Activated CD8-positive, alpha-beta memory T cell treated with anti-CD3 and anti-CD28 coated beads for 24 hours (primary cell): ENCODE measurements at places on chromosomes 7 and 10.
A peak's percentile ranks its signal among the peaks of the same experiment; 100 is the strongest.

DNA sequence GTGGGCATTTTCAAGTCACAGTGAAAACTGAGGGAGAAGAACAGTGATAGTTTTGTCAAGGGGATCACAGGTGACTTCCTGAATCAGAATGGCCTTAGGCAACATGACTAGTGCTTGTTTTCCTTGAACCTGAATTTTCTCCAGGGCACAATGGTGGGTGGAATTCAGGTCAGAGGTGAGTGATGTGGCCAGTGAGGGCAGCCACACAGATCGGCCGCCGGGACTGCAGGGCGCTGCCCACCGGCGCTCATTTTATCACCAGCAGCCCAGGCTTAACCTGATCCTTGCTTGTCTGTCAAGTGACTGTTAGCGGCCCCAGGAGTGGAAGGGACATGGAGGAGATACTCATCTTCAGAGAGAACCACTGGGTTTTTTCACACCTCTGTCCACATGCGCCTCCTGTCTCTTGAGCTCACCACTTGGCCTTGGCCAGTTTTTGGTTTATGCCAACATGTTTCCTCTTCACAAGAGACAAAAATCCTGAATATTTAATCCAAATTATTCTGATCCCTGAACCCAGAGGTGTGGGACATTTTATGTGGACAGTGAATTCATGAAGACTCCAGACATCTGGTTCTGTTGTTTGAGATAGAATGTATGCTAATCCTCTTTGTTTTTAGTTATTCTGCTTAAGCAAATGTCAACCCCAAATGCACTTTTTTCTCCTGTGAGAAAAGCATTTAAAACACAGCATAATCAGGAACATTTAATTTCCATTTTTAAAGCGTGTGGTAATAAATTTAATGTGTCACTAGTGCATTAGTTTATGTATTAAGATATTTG, 108.7 kb downstream of the DOCK1 start:
- DNase-seq, result no peak

- DNase-seq, result no peak
These were observed 145.2 kb upstream of the UNC5B start for GRCh38 chr10:71067098-71067740.

GRCh38 chr10:21688870-21689269, 154.8 kb downstream of the MLLT10 start:
- DNase-seq, result no peak

- DNase-seq, result no peak
These were observed 29.8 kb downstream of the CDK1 start for GRCh38 chr10:60808036-60808435.

DNA sequence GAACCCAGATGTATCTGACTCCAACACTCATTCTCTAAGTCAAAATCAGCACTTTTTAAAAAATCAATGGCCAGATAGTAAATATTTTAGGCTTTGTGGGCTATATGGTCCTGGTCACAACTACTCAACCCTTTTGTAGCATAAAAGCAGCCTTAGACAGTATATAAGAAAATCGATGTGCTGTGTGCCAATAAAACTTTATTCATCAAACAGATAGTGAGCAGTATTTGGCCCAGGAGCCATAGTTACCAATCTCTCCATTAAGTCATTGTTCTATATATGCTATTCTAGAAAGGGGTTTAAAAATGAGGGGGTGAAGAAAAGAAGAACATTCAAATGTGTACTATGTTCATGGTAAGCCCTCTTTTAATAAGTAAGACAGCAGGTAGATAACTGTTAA, 18.5 kb upstream of the GPAM start:
- no peak for DNase-seq

DNA sequence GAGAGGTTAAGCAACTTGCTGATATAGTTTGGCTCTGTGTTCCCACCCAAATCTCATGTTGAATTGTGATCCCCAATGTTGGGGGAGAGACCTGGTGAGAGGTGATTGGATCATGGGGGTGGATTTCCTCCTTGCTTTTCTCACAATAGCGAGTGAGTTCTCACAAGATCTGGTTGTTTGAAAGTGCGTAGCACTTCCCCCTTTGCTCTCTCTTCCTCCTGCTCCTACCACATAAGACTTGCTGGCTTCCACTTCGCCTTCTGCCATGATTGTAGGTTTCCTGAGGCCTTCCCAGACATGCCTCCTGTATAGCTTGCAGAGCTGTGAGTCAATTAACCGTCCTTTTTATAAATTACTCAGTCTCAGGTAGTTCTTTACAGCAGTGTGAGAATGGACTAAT, 13.5 kb upstream of the ZNRF2 start:
- no peak for DNase-seq

DNA sequence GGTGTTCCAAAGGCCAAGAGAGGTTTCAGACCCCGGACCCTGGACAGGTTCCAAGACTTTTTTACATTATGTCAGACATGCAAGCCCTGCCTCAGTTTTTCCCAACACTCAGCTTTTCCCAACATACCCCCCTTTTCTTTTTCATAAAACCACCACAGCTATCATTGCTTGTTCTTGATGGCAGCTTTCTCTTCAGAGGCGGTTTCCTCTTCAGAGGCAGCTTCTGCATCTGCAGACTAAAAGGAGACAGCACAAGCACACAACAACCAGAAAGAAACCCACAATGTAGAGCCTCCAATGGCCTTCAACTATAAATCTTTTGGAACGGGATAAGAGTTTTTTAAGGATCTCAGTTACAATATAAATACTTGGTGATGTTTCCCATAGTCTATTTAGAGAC, 19.3 kb downstream of the GIMAP6 start:
- DNase-seq, result no peak

DNA sequence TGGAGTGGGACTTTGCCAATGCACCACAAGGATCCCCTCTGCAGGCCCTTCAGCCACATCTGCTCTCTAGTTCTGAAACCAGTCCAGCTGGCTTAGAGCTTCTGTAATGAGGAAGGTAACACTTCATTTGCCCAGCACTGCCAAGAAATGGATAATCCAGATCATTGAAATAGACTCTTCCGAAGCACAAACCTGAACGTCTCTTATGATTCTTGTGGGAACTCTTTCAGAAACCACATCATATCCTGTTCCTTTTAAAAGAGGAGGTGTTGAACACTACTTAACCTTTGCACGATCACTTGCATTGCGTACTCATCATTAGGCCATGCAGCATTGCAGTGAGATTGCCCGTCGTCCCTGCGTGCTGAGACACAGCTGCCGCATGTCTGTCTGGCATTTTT, 25.8 kb upstream of the PLPP4 start:
- DNase-seq, result no peak

DNA sequence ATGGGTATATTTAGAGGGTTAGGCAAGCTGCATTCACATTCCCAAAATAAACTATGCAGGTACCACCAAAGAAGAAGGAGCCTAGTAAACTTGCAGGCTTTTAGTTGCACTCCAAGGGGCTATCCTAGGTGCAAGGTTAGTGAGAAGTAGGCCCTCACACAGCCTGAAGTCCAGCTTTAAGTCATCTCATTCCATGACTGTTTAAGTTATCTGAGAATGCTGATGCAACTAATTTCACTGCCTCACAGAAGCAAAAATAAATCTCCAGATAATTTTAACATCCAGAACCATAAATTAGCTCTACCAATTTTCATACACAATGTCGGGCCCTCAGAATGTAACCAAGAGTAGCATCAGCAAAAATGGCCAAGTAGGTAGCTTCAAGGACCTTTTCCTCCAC, 34.3 kb upstream of the HHEX start:
- no peak for DNase-seq

- DNase-seq, result no peak
These were observed 307.2 kb downstream of the HGF start for GRCh38 chr7:81462672-81463071.

DNA sequence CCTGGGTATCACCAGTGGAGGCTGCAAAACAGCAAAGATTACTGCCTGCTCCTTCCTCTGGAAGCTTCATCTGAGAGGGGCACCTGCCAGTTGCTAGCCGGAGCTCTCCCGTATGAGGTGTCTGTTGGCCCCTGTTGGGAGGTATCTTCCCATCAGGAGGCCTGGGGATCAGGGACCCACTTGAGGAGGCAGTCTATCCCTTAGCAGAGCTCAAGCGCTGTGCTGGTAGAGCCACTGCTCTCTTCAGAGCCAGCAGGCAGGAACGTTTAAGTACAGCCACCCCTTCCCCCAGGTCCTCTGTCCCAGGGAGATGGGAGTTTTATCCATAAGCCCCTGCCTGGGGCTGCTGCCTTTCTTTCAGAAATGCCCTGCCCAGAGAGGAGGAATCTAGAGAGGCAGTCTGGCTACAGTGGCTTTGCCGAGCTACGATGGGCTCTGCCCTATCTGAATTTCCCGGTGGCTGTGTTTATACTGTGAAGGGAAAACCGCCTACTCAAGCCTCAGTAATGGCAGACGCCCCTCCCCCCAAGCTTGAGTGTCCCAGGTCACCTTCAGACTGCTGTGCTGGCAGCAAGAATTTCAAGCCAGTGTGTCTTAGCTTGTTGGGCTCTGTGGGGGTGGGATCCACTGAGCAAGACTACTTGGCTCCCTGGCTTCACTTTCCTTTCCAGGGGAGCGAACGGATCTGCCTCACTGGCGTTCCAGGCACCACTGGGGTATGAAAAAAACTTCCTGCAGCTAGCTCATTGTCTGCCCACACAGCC, 19.6 kb downstream of the SEMA3E start:
- no peak for DNase-seq

- no peak for DNase-seq
These were observed 967 bp upstream of the GLI3 start for GRCh38 chr7:42237811-42238541.

DNA sequence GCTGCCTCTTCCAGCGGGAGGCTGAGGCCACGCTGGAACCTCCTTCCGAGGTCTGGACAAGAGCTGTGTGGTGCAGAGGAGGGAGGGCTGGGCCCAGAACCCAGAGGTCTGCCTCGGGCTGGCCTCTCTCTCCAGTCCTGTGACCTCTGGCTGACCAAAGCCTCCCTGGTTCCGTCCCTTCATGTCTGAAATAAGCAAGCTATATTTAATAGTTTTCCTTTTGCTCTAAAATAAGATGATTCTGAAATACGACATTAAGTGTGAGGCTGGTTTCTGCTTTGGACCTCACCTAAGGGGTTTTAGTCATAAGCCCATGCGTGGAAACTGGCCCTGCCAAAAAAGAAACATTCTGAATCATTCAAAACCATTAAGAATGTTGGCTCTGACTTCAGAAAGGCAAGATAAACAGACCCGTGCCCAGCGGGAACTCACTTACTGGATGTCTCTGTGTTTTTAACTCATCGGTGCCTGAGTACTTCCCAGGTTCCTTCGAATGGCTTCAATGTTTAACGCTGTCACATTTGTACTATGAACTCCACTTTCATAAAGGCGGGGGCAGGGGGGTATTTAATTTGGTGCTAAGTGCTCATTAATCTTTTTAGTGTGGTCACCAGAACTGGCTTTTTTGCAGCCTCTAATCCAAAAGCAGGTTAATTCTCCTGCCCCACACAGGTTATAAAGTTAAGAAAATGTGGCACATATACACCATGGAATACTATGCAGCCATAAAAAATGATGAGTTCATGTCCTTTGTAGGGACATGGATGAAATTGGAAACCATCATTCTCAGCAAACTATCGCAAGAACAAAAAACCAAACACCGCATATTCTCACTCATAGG, 157.5 kb upstream of the KLF14 start:
- DNase-seq, result peak; percentile 60

DNA sequence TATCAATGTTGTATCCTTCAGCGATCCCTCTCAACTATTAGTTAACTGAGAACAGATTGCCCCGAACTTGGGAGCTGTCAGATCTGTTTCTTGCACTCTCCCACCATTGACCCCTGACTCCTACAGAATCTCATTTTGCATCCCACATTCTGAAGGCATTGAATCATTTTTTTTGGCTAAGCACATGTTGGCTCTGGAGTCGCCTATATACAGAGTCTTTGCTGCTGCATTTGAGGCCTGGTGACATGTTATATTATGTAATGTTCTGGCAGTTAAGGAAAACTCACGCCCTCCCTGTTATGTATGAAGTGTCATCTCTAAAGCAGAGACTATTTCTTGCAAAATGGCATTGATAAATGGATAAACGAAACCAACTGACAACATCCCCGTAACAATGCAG, 159.2 kb upstream of the ITGB1 start:
- DNase-seq, result no peak

GRCh38 chr7:34747176-34747781, 89.3 kb downstream of the NPSR1 start:
- DNase-seq, result no peak

DNA sequence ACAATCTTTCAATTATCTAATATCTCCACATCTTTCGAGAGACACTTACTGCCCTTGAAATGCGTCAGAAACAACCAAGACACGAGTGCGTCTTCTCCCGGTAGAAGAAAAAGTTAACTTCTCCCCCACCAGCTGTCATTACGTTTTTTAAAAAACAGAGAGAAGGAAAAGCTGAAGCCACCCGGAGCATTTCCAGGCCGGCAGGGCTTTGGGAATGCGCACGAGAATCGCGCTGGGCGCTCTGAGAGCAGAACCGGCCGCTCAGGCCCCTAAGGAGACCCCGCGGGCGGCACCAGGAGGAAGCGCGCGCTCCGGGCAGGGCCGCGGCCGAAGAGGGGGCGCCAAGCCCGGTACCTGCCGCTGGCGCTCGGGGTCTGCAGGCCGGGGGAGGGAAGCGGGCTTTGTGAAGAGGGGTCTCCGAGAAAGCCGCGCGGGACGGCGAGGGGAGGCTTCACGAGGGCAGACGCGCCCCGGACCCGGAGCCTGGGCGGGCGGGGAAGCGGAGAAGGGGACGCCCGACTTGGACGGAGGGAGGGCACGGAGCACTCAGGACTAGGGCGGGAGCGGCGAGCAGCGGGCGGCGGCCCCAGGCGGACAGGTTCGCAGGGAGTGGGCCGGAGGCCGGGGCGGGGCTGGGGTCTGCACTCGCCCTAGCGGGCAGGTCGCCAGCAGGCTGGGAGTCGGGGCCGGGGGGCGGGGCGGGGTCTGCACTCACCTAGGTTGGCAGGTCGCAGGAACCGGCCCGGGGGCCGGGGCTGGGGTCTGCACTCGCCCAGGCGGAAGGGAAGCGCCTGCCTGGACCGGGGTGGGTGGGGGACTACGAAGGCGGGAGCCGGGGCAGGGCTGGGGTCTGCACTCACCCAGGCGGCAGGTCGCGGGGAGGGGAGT, 932 bp downstream of the ESYT2 start:
- no peak for DNase-seq

DNA sequence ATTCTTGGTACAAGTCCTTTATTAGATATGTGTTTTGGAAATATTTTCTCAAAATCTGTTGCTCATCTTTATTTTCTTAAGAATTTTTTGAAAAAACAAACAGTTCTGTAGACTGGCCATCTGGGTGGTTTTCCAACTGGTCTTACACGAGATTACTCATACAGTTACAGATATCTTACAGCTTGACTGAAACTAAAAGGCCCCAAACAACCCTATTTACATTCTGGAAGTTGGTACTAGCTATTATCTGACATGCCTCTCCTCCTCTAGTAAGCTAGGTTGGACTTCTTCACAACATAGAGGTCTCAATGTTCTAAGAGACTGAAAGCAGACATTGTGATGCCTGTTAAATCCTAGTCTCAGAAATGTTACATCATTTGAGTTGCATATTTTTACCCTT, 52.0 kb downstream of the ZNF22 start:
- DNase-seq, result no peak

DNA sequence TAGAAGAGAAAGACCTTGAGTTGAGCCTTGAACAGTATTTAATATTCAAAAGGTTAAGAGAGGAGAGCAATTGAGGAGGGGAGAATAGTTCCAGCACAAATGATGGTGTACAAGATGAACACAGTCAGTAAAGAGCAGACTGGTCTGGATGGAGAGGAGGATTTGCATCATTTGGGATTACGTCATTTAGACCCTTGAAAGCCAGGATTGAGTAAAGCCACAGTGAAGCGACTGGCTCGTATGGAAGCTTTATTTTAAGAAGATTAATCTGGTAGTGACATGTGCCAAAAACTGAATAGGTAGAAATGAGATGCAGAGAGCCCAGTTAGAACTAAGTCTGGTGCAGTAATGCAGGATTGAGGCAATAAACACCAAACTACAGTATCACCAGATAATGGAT, 52.6 kb downstream of the TRUB1 start:
- no peak for DNase-seq

- no peak for DNase-seq
These were observed 244.3 kb downstream of the MTERF1 start for GRCh38 chr7:91636129-91636724.
